ENCODE measurements at places on chromosomes 2 and 18.

- DNase-seq, result no peak
Observed at GRCh38 chr18:45104049-45104395, 423.3 kb downstream of the SETBP1 start.

- no peak for DNase-seq
Observed at GRCh38 chr2:157760949-157761348, 115.2 kb downstream of the ACVR1 start.

DNA sequence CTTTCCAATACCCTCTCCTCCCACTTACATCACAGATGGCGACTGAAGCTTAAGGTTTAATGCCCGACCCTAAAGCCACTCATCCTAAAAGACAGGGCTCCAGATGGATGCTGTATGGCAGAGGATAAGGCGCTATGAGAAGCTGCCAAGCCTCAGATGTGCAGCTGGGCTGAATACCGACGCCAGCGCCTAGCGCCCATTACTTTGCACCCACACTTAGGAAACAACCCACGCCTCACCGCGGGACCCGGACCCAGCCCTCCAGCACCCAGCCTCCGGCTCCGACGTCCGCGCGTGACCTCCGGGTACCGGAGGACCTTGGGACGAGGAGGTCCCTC, 335 bp downstream of the TRAK2 start:
- DNase-seq, result peak; percentile 20

DNA sequence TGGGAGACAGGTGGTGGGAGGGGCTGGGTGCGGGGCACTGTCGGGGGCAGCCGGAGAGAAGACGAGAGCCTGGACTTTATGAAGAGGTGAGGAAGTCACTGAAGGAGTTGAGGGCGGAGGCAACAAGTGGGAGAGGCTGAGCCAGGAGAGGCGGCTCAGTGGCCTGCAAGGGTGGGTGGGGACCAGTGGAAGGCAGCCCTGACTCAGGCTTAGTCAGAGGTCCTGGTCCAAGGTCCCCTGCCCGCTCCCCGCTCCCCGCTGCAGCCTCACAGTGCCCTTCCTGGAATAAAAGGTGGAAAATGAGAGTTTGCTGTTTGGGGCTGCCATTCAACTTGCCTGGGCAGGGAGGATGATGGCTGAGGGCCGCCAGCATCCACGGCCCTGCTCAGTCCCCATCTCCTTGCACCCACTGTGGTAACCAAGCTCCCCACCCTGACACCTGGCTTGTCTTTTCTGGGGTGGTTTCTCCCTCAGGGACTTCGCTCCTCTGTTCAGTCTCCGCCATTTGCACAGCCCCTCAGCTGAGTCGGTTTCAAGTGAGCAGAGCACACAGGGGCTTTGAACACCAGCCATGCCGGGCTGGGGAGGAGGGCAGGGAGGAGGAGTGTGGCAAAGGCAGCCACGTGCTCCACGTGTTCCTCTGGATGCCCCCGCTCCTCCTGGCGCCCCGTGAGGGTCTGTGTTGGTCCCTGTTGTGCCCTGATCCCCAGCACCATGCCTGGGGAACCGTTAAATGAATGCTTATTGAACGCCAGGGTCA, 13.7 kb upstream of the RALB start:
- peak; percentile 56 for DNase-seq

DNA sequence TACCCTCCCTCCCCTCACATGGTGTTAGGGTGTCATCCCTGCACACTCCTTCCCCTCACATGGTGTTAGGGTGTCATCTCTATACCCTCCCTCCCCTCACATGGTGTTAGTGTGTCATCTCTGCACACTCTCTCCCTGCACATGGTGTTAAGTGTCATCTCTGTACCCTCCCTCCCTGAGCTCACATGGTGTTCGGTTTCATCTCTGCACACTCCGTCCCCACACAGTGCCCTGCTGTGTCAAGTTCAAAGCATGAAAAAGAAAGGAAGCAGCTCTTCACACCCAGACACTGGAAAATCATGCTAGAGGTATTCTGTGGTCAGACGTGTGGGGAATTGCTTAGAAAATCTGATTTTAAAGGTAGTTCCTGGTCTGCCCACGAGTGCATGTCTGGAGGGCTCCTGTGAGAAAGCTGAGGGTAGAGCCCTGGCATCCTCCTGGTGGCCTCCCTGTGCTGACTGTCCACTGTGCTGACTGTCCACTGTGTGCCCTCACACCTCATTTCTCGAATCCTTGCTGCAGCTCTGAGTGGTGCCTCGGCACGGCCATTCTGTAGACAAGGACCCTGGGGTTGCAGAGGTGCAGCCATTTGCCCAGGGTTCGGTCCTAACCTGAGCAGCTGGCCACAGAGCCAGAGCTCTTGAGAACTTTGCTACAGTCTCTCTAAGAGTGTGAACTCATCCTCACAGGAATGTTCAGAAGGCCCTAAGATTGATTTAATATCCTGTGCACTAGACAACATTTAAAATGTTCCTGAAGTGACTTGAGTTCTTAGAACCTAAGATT, 69.1 kb upstream of the NFATC1 start:
- DNase-seq, result no peak

DNA sequence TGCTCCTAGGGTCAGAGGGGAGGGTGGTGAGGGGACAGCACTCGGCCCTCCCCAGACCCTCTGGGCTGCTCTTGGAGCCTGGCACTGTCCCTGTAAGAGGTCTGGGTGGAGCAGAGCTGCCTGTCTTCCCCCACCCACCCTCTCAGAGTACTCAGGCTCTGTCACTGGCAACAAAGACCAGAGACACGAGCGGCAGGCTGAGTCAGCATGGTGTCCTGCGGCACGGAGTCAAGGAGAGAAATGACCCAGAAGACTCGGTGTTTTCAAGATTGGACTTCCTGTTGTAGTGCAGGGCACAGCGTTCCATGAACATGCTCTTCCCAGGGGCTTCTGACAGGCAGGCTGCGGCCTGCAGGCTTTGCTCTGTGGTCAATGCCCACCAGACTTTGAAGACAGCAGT, 19.9 kb downstream of the SIGLEC15 start:
- DNase-seq, result no peak

GRCh38 chr2:203580844-203581243, 45.7 kb upstream of the RAPH1 start:
- DNase-seq, result no peak

- DNase-seq, result peak; percentile 71
Observed at GRCh38 chr18:8948471-8949149, 153.9 kb upstream of the NDUFV2 start.
